ENCODE measurements at places on chromosomes 16 and 17. TPM values are rescaled to one million over a fixed set of nuclear protein-coding genes. Genes with fewer than 3 reads are reported as not detected.

DNA sequence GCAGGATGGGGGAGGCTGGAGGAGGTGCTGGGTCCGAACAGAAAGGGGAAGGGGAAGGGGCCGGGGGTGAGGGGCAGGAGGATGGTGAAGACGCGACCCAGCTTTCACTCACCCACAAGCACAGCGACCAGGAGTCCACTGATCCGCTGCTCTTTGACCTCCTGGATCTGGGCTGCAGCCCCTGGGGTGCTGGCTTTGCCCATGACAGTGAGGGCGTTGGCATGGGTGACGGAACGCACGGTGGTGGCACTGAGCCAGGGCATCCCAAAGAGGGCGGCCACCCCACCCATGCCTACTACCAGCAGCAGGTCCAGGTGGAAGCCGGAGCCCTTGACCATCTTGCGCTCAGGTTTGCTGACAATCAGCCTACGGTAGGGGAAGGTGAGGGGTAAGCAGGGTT is 14.9 kb downstream of the SLC4A1 start:
- no peak for DNase-seq

- no peak for DNase-seq
Observed at GRCh38 chr17:20999044-20999573, 43.7 kb downstream of the USP22 start.

DNA sequence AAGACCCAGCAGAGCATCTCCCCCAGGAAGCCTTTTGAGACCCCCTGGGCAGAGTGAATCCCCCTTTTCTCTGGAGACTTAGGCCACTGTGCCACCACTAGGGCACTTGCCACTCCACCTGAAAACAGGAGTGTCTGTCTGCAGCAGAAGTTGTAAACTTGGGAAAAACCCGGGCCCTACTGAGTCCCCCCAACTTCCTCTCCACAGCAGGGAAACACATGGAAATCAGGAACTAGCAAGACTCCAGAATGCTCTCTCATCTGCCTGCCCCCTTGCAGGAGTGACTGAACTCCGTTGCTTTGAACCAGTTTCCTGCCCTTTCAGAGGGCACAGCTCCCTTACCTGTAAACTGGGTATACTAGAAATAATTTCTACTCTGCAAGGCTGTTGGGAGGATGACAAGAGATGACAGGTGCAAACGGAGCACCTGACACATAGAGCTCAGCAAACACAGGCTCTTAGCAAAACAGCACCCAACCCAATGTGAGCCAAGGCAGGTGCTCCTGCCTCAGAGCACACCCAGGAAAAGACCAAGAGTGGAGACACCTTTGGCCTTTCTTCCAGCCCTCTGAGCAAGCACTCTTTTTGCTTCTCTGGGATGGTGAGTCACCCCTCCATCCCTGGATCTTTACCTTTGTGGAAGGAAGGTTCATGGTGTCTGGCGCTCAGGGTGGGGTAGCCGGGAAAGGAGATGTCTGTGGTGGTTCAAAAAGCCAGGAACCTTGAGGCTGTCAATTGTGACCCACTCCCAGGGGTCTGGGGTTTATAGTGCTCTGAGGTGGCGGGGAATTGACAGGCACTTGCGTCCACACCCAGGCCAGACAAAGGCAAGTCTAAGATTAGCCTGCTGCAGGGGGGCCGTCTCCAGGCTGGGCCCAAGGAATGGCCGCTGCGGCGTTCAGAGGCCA is at the start of gene HCRT:
Gene HCRT, minus strand, starts transcription at position 740 of the 908 bp plus-strand sequence. Its CDS starts 87 bp downstream, at position 653.
- DNase-seq = no peak

DNA sequence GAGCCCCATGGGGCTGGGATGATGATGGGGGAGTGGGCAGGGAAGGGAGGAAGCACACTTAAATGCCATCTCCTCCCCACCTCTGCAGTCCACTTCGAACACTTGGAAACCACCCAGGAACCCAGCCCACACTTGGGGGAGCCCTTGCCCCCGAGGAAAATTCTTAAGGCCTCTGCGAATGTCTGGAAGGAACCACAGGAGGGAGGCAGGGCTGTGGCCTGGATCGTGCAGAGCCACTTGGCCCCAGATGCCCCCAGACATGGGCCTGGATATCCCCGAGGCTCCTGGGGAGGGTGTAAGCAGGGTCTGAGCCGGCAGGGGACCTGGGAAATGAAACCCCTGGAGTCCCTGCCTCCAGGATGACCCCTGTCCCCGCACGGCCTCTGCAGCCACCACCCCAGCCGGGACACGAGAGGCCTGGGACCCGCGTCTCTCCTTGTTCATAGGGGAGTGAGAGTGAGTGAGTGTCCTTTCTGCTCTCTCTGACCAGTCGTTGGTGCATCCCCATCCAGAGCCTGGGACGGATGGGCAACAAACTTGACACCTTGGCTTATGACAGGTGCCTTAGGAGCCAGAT is 11.8 kb upstream of the MTSS2 start:
- no peak for DNase-seq

Gene HIC1
- 88.5 TPM for total RNA-seq

Gene WNT3
- total RNA-seq = not detected

Gene PMFBP1
- 6.3 TPM for total RNA-seq
